ENCODE measurements at places on chromosomes 6 and 20.
A peak's percentile ranks its signal among the peaks of the same experiment; 100 is the strongest.

DNA sequence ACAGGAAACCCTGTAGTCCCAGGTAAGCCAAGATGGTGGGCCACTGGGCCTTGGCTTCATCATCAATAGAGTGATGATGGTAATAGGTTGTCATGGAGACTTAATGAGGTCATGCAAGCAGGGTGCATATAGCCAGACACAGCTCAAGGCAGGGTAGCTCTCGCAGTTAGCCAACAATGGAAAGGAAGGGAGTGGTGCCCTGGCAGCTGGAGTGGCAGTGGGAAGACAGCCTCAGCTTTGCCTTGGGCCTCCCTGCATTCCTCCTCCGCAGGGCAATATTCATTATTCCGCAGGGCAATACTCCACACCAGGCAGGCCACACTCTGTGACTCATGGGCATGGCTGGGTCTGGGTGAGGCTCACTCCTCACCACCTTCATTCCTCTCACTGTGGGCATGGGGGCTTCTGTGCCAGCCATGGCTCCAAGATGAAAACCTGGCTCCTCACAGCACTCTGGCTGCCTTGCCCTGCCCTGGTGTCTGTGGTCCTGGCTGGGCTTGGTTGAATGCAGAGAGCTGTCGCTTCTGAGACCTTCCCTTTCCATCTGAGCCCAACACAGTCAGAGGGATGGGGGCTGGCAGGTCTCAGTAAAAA lies 163.1 kb upstream of the PMEPA1 start:
- no peak for DNase-seq

DNA sequence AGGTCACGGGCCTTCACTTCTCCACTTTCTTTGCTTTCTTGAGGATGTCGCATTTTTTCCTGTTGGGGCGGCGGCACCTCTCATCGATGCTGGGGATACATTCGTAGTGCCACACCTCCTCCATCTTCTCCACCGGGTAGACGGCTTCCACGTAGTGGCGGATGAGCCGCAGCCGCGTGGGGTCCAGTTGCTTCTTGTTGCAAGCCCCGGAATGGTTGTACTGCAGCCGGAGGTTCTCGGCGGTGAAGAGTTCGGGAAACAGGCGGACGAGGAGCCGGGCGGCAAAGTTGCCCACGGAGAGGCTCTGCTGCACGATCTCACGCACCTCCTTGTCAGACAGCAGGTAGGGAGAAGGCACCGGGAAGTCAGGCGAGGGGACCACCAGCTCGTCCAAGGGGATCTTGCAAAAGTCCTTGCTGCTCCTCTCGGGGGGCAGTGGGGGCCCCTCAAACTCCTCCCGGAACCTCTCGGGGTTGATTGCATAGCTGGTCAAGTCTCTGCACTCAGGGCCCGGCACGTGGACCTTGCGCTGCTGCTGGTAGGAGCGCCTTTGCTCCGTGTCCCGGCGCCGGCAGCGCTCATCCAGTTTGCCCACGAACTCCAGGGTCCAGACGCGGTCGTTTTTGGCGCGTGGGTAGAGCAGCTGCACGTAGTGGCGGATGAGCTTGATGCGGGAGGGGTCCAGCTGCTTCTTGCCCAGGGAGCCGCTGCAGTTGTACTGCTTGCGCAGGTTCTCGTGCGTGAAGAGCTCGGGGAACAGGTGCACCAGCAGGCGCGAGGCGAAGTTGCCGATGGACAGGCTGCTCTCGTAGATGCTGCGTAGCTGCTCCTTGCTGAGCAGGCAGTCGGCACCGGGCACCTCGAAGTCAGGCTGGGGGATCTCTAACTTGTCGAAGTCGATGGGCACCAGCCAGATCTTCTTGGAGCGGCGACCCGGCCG lies 41.0 kb downstream of the MTRES1 start:
- DNase-seq = no peak

DNA sequence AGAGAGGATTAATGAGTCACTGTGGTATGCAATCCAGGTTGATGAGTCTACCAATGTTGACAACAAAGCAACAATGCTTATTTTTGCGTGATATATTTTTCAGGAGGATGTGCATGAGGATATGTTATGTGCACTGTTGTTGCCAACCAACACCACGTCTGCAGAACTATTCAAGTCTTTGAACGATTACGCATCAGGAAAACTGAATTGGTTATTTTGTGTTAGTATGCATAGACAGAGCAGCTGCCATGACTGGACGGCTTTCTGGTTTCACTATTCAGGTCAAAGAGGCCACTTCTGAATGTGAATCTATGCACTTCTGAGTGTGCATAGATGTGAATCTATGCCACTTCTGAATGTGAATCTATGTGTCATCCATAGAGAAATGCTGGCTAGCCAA lies 134.0 kb upstream of the GRIK2 start:
- no peak for DNase-seq

DNA sequence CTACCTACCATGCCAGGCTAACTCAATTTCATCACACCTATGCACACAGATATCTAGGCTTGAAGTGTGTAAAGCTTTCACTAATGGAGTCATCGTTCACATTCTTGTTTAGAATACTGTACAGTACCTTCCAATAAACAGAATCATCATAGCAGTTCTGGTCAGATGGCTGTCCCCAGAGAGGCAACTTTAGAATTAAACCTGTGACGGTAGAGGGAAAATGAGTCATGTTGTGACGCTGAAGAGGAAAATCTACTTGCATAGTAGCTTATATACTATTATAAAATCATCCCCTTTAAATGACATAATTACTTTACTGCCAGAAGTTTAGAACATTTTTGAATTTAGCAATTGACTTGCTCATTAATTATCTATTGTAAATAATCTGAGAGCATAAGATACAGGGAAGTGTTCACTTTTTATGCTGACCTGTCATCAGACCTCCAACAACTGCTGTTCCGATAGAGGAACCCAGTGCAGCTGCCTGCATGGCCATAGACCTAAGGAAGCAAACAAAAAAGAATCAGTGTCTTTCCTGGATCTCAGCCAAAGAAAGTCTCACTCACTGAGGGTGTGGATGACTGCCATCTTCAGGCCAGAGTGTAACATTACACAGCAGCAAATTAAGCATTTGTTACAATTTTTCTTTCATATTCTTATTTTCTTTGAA lies 29.8 kb downstream of the RHAG start:
- DNase-seq = peak; percentile 77

- DNase-seq = no peak
Observed at GRCh38 chr6:139627091-139627490, 252.6 kb upstream of the CITED2 start.

- DNase-seq = no peak
Observed at GRCh38 chr20:5714261-5715041, 35.8 kb upstream of the SHLD1 start.

DNA sequence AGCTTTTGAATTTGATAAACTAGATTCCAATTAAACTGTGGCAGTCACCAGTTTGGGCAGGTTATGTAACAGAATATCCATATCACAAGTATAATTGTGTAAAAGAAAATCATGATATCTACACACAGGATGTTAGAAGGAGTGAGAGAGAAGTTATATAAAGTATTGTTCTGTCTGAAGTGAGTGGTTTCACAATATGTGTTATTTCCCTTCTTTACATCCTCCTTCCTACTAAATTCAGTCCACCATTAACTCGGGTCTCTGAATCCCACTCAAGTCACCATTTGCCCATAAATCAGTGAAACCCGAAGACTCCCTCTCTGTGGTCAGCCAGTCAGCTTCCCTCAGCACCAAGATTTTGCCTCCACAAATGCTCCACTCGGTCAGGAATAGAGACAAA lies 796 bp downstream of the HLA-DQB1 start:
- no peak for DNase-seq

DNA sequence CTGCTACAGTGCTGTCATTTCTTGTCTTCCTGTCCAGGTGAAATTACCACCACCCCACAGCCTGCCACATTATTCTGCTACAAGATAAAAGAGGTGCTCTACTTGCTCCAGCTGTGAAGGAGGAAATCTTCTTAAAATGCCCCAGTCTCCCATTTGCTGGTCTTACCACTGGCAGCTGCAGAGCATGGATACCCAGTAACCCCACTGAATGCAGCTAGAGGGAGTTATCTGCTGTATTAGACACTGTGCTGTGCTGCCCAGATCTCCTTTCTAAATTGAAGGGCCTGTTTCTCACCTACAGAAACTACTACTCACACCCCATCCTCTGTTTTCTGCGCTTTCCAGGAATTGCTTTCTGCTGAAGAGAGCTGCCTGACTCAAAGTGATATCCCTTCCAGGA lies 517.8 kb downstream of the PKHD1 start:
- no peak for DNase-seq

- DNase-seq = peak; percentile 12
Observed at GRCh38 chr6:25280344-25281074, 1.3 kb downstream of the CARMIL1 start.

DNA sequence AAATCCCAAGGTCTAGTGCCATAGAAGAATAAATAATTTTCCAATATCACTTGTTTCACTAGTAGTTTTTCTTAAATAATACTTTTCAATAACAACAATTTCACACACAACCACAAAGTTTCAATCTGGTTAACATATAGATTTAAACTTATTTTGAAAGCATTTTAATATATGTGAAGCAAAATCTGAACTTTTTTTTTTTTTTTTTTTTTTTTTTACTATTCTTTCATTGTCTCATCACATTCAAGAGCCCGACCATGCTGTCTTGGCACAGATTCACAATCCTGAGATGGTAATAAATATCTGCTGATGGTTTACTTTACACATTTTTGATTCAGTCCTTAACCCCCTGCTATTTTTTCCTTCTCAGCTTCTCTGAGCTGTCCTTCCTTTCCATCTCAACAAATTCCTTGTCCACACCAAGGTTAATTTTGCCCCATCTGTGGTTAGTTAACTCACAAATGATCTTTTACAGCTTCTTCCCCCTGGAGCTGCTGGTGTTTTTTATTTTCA lies 262.8 kb downstream of the TMEM242 start:
- peak; percentile 58 for DNase-seq

- DNase-seq = no peak
Observed at GRCh38 chr20:14877301-14878028, 540.1 kb upstream of the FLRT3 start.

GRCh38 chr20:24746351-24746685 lies 202.8 kb upstream of the CST7 start:
- no peak for DNase-seq

GRCh38 chr6:49849213-49849907 lies 17.0 kb downstream of the CRISP1 start:
- DNase-seq = peak; percentile 46

DNA sequence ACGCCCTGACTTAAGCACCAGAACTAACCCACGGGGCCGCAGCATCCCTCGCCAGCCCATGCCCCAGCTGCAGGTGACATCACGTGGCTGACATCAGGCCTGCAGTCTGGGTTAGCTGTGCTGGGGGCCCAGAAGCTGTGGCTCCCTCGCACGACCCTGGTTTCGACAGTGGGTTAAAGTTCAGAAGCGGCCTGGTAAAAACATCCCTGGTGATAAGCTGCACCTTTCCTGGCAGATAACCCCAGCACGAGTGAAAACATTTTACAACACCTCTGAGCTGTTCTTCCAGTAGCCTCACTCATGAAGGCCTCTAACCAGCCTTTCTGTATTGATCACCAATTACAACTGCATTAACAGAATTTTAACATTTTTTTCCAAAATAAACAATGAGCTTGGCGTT lies 136.4 kb upstream of the RREB1 start:
- DNase-seq = no peak

DNA sequence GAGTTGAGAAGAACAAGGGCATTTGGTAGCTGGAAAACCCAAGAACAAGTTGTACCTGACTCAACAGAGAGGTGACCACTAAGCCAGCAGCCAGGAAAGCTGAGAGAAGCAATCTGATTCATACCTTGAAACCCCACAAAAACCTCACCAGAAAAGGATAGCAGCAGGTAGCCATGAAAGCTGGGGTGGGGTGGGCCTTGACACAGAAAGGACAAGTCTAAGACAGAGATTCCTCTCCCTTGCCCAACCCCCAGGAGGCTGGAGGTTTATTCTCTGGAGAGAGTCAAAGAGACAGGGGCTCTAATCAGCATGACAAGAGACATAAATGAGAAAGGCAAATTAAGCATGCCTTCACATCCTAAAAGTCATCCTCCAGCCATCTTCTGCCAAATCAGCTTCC lies 151.7 kb upstream of the DST start:
- DNase-seq = no peak

DNA sequence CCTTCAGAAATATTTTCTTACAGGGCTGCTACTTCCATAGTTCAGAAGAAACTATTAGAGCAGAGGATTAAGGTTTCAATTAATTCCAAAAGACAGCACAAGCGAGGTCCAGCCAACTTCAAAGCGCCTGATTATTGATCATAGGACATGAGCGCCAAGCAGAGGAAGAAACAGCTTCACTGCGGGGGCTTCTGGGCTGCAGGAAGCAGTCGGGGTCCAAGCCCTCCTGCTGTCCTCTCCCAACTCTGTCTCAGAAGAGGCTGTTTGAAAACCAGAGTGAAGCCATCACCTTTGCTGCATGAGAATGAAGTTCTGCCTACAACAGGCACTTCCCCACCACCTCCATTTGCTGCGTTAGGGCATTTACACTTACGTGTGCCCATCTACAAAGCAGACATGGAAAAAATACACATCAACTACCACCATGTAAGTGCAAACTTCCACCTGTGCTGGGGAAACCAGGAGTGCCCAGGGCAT lies 23.9 kb downstream of the SUMO4 start:
- no peak for DNase-seq

DNA sequence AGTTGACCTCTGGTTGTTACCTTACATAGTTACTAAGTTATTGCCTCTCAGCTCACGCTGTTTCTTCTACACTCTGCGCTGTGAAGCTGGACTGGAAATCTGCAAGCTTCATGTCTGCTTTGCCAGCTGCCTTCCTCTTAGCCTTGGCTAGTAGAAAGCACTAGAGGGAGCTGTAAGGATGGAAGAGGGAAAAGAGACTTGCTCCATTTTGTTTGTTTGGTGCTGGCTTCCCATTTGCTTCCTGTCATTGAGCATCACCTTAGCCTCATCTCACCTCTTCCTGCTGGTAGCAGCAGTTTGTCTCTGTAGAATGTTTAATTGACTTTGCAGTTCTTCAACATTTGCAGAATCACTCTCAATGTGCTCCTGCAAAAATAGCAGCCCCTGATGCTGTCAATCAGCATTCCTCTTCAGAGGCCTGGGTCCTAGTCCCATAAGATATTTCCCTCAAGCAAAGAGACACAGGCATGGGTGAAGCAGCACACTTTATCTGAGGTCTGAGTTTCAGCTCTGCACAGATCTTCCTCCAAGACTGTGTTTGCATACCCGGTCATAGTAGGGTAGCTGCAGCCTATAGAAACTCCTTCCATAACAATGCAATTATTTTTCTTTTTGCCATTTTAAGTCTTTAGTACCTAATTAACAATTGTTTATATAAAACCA lies 302.2 kb upstream of the EPHA7 start:
- no peak for DNase-seq

GRCh38 chr20:17357238-17357637 lies 130.4 kb downstream of the PCSK2 start:
- no peak for DNase-seq

GRCh38 chr6:126180585-126180984 lies 159.3 kb upstream of the CENPW start:
- peak; percentile 45 for DNase-seq

- DNase-seq = no peak
Observed at GRCh38 chr20:17161673-17162481, 65.0 kb upstream of the PCSK2 start.

- peak; percentile 21 for DNase-seq
Observed at GRCh38 chr20:10642856-10643559, 30.8 kb downstream of the JAG1 start.

GRCh38 chr20:49872056-49872455 lies 43.3 kb downstream of the SPATA2 start:
- no peak for DNase-seq

GRCh38 chr6:162580619-162581018 lies 146.9 kb downstream of the PRKN start:
- DNase-seq = no peak
